Activated gamma-delta T cell treated with anti-CD3 and anti-CD28 coated beads, Interleukin-2, amount 50 U/mL, for 16 hours (primary cell): ENCODE measurements at places on chromosomes 1 and 21.

DNA sequence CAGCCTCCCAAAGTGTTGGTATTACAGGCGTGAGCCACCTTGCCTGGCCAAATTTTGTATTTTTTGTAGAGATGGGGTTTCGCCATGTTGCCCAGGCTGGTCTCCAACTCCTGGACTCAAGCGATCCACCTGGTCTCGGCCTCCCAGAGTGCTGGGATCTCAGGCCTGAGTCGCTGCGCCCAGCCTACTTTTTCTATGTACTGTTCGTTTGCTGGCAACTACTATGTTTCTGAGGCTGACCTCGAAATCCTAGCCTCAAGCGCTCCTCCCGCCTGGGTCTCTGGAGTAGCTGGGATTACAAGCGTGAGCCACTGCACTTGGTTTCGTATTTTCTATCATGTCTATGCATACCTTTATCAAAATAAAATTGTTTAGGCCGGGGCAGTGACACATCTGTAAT lies 675 bp upstream of the TEKT2 start:
- no peak for DNase-seq

- DNase-seq = no peak
These were observed 49.9 kb upstream of the GUCA2A start for GRCh38 chr1:42214447-42214871.

GRCh38 chr1:66084442-66084841 lies 291.7 kb downstream of the PDE4B start:
- DNase-seq = no peak

DNA sequence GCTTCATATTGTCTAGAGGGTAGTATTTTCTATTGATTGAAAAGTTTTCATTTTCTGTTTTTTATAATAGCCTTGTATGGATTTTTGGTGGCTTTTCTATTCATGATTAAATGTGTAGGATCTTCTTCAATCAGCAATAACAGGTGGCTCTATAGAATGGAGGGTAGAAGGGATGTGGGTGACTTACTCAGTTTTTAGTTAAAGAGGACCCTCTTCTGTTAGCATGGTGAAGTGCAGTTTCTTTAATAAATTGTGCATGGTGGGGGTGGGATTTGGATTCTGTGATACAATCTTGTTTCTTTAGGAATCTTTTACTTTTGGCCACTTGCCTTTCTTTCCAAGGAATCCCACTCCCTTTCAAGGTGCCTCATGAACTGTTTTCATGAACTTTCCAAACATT lies 64.7 kb downstream of the SLC35A3 start:
- no peak for DNase-seq

DNA sequence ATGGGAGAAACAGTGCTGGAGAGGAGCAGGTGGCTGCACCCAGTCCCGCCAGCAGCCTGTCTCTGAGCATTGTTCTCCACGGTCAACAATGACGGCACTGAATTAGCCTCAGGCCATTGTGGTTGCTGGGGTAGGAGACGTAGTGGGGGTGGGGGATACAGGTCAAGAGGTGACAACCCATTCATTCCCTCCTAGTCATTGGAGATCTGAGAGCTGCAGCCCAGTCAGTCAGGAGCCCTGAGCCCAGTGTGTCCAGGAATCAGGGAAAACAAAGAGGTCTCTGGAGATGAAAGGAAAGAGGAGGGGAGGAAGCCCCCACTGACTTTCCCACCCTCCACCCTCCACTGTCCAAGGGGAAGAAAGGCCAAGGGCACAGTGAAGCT lies 15.3 kb downstream of the SMIM12 start:
- DNase-seq = no peak
